ENCODE measurements at places on chromosomes 1 and 21.
A peak's percentile ranks its signal among the peaks of the same experiment; 100 is the strongest.

DNA sequence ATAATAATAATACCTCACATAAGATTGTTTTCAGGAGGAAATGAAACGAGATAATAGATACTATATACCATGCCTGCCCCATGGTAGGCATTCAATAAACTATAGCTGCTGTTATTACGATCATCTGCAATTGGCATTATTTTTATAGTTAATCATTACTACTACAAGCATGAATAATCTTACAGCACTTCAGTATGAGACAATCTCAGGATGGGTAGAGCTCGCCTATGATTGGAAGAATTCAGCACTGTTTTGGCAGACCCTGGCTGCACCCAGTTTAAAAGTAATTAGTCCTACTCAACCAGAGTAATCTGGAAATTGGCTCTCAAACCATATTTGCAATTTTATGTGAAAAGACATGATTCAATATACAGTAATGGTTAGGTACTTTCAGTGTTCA lies 105.0 kb upstream of the DPYD start:
- DNase-seq = no peak

- no peak for DNase-seq
Measured at GRCh38 chr1:202624781-202625108, 85.5 kb downstream of the SYT2 start.

DNA sequence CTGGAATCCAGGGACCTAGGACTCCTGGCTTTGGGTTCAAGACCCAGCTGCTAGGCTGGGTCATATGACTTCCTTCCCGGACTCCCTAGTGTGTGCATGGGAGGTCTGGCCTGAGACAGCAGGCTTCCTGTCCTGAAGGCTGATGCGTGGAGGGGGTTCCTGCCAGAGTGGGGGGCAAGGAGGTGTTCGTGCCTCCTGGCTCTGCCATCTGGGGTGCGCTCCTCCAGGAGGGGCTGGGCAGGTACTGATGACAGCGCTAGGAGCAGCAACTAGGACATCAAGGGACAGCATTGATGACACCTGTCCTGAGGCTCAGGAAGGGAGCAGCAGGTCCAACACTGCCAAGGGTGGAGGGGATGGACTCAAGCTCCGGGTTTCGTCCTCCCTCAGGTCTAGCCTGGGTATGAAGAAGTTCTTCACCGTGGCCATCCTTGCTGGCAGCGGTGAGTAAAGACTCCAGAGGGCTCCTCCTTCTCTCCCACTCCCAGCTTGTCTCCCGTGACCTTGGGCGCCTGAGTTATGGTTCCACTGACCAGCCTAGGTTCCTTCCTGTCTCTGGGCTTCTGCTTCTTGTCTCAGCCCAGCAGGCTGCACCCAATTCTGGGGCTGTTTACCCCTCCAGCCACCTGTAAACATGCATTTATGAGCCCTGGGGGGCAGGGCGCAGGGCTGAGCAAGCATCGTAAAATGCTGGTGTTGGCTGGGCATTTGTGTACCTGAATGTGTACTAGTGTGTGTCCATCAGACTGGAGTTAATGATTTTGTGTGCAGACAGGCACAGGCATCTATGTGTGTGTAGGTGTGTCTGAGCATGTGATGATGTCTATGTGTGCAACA lies 871 bp downstream of the PLA2G2F start:
- no peak for DNase-seq

DNA sequence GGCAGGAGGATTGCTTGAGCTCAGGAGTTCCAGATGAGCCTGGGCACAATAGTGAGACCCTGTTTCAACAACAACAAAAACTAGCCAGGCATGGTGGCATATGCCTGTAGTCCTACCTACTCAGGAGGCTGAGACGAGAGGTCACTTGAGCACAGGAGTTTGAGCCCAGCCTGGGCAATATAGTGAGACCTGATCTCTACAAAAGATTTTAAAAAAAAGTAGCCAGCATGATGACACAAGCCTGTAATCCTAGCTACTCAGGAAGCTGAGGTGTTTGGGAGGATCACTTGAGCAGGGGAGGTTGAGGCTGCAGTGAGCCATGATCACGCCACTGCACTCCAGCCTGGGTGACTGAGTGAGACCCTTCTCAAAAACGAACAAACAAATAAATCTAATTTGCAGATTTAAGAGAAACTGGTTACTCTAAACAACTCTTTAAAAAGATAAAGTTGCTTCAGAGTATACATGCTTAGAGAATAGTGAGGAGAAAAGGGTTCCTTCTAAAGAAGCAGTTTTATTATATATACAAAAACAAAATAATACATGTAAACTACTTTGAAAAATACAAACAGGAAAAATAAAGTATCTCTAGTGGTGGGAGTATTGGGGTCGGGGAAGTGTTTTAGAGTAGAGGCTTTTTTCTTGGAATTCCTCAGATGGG lies 88.4 kb downstream of the ADCY10 start:
- DNase-seq = peak; percentile 36

DNA sequence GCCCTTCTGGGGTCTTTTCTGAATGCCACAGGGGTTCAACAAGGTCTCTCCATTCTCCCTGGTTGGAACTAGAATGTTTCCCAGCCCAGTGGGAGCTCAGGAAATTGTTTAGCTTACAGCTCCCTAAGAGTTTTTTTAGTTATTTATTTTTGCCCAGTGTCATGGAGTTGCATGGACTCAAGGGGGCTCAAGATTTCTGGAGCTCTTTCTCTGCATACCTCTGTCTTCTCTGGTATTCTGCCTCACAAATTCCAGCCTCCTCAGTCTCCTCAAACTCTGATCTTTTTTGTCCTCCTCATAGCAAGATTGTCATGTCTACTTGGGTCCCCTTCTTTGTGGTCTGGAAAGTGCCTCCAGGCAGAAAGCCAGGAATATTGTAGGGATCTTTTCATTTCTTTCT lies 15.9 kb upstream of the PPP2R5A start:
- peak; percentile 23 for DNase-seq

DNA sequence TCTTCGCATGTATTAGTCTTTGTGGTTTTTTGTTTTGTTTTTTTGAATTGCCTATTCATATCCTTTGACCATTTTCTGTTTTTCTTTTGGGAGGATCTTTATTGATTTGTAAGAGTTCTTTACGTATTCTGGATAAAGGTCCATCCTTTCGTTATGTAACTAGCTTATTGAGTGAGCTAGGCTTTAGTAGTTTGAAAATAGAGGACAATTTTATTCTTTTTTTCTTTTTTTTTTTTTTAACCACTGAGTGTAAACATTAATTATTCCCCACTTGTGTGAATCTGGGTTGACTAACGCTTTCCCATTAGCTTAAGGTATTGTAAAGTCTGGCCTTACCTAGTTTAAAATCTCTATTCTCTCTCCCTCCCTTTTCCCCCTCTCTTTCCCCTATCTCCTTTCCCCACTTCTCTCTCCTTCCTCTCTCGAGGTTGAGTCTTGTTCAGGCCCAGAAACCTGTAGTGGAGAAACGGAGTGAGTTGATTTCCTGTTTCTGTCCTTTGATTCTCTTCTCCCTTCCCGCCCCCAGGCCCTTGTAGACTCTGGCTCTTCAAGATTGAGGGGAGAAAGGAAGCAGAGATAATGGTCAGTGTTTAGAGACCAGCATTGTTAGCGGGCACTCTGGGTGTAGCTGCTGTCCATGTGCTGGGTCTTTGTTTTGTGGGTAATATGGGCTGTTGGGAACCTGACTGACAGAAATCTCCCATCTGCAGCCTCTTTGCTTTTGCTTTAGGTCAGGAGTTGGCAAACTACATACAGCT lies 1.5 kb downstream of the MORC3 start:
- peak; percentile 42 for DNase-seq

DNA sequence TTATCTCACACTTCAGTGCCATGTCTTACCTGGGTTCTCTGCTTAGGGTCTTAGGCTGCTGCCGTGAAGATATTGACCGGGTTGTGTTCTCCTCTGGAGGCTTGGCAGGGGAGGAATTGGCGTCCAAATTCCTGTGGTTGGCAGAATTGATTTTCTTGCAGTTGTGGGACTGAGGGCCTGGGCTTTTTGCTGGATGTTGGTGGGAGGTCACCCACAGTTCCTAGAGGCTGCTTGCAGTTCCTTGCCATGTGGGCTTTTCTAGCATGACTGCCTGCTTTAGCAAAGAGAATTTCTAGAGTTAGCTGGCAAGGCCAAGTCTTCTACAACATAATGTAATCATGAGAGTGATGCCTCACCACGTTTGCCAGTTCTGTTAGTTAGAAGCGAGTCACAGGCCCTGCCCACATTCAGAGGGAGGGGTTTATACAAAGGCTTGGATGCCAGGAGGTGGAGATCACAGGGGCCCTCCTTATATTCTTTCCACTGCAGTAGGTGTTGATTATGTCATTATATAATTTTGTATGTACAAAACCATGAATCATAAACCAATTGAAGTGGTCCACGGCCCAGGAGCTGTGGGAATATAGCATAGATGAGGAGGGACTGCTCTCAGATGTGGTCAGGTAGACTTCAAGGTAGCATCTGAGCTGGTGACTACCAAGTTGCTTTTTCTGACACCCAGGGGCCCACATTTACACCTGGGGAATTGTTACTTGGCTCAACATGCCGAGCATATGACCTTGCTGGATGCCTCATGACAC lies 6.6 kb downstream of the UBL4B start:
- peak; percentile 20 for DNase-seq

DNA sequence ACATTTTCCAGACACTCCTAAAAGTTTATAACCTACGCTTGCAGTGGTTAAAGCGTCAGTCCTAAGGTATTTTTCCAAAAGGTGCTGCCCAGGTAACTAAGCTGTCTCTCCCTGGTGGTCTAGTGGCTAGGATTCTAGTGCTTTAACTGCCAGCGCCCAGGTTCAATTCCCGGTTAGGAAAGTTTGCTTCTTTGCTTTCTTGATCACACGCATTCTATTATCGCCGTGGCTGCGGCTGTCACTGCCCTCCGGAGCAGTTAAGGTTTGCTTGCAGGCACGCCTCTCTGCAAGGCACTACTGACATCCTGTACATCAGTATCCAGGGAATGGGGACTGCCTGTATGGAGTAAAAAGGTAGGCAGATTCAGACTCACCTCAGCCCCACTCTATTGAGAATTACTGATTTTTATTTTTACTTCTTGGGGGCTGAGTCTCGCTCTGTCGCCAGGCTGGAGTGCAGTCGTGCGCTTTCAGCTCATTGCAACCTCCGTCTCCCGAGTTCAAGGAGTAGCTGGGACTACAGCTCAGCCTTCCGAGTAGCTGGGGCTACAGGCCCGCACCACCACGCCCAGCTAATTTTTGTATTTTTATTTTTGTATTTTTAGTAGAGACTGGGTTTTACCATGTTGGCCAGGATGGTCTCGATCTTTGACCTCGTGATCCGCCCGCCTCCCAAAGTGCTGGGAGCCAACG lies 53.2 kb upstream of the CFAP126 start:
- DNase-seq = no peak

Measured in choroid plexus epithelial cell (primary cell).